Muscle of back (tissue), 13 donors: ENCODE measurements at places on chromosomes 12 and 14.
A peak's percentile ranks its signal among the peaks of the same experiment; 100 is the strongest.

GRCh38 chr12:48671231-48671856 is 10.7 kb downstream of the KANSL2 start:
- DNase-seq = no peak

GRCh38 chr12:2486796-2487195 is 308.0 kb upstream of the FKBP4 start:
- DNase-seq = no peak

DNA sequence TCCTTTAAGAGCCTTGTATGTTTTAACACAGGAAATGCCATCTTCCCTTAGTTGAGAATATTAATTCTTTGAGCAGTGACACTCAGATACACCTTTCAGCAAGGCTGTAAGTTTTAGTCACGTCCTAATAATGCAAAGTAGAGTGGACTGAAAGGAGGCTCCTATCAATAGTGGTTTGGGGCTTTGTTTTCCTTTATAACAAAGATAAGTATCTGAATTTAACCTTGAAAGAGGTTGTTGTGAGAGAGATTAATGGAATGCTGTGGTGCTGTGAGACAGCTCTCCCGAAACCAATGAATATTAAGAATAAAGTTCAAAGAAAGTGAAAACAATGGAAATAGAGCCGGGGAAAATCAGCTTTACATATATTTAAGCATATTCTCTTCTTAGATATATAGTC is 259.6 kb downstream of the ERC1 start:
- DNase-seq = no peak

DNA sequence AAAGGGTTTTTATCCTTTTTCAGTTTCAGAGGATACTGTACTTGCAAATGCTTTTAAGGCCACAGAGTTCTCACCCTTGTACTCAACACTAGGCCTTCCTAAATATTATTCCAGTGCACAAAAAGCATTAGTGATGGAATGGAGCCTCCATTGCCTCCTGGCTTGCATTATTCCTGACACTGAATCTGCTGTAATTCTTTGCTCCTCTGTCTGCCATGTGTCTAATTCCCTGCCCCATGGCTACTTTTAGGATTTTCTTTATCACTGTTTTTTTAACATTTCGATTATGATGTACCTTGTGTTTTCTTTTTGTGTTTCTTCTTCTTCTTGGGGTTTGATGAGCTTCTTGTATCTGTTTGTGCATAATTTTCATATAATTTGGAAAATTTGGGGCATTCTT is 29.5 kb downstream of the SUSD6 start:
- no peak for DNase-seq

- DNase-seq = no peak
Measured at GRCh38 chr14:93059917-93060545, 55.7 kb downstream of the ITPK1 start.

- peak; percentile 37 for DNase-seq
Measured at GRCh38 chr14:41668356-41668755, 61.7 kb downstream of the LRFN5 start.

DNA sequence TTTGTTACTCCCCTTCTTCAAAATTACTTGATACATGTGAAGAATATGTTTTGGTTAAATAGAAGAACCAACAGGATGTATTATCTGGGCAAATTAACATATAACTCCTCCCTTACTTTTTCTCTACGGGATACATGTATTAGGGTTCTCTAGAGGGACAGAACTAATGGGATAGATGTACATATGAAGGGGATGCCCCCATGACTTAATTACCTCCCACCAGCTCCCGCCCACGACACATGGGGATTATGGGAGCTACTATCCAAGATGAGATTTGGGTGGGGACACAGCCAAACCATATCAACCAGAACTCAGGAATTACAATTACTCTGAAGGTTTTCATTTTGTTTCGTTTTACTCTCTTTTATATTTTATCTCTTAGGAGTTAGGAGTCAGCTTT is 41.3 kb downstream of the VRK1 start:
- no peak for DNase-seq

DNA sequence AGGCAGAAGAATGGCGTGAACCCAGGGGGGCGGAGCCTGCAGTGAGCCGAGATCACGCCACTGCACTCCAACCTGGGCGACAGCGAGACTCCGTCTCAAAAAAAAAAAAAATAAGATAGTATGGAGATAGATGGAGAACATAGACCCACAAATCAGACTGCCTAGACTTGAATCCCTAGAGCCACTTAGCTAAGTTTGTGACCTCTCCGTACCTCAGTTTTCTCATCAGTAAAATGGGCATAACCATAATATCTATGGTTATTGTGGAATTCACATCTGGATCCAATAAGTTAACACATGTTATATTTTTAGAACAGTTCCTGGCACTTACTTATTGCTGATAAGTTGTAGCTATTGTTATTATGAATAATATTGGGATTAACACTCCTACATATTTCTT is 7.2 kb downstream of the PROX2 start:
- DNase-seq = no peak

- no peak for DNase-seq
Measured at GRCh38 chr12:132803888-132804287, 24.8 kb downstream of the GOLGA3 start.

GRCh38 chr14:65002586-65003210 is 16.0 kb downstream of the FNTB start:
- DNase-seq = no peak

GRCh38 chr14:98736701-98737338 is 535.2 kb downstream of the BCL11B start:
- no peak for DNase-seq

DNA sequence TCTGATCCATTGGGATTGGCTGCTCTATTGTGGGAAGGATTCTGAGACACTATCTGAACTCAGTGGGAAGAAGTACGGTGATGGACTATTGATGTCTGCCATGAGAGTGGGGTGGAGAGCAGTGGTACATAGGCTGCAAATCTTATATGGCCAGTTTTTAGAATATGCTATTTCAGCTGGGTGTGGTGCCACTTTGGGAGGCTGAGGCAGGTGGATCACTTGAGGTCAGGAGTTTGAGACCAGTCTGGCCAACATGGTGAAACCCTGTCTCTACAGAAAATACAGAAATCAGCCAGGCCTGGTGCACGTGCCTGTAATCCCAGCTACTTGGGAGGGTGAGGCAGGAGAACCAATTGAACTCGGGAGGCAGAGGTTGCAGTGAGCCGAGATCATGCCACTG is 505.9 kb downstream of the MED13L start:
- no peak for DNase-seq
